Activated CD4-positive, CD25-positive, alpha-beta regulatory T cell treated with anti-CD3 and anti-CD28 coated beads, Interleukin-2, amount 50 U/mL, for 16 hours (primary cell): ENCODE measurements at places on chromosomes 4 and X.

DNA sequence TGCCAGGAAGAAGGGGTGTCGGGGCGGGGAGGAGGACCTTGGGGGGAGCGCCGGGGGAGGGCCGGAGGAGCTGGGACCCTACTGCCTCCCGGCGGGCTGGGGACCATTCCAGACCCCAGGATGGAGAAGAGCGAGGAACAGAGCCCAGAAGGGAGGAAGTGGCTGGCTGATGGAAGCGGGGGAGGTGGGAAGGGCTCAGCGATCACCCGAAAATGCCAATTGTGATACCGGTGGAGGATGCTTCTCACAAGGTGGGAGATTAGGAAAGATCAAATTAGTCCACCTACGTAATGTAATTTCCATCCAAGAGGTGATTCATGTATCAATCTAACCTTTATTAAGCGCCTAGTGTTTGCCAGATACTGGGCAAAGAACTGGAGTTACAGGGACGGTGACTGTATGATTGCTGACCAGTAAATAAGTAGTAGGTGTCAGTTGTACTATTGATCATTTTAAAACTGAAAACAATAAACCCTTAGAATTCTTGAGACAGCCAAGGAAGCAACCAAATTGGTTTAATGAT lies 452 bp upstream of the RAI2 start:
- no peak for DNase-seq

- DNase-seq: no peak
Measured at GRCh38 chr4:158090323-158090722, 82.5 kb downstream of the GASK1B start.

GRCh38 chr4:17771284-17771908 lies 10.0 kb downstream of the FAM184B start:
- DNase-seq: no peak

DNA sequence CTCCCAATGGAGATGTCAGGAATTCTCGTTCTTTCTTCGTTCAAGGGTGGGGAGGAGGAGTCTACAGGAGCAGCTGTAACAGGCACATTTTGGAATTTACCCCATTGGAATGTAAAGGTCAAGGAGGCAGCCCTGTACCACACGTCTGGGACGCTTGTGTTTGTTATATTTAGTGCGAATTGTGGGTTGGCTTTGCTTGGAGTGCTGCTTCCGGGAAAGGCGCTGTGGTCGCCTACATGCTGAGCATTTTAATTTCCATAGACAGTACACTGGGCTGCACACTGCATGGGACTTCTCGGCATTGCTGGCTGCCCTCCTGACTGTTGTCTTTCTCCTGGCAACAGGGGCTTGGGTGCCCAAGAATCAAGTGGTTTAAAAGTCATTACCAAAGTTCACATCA lies 12.8 kb downstream of the GYG2 start:
- DNase-seq: no peak

- DNase-seq: no peak
Measured at GRCh38 chr4:176690716-176691115, 102.0 kb downstream of the VEGFC start.

DNA sequence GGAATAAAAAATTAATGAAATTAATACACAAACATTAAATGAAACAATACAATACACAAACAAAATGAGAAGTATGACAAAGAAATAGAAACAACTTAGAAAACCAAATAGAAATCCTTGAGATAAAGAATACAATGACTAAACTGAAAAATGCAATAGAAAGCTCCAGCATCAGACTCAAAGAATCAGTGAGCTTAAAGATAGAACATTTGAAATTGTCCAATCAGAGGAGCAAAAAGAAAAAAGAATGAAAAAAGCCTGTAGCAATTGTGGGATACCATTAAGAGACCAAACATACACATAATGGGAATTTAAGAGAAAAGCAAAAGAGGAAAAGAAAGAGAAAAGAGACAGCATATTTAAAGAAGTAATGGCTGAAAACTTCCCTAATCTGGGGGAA lies 25.7 kb downstream of the EMCN start:
- no peak for DNase-seq
